ENCODE measurements at places on chromosomes 3 and 15.
A peak's percentile ranks its signal among the peaks of the same experiment; 100 is the strongest.

DNA sequence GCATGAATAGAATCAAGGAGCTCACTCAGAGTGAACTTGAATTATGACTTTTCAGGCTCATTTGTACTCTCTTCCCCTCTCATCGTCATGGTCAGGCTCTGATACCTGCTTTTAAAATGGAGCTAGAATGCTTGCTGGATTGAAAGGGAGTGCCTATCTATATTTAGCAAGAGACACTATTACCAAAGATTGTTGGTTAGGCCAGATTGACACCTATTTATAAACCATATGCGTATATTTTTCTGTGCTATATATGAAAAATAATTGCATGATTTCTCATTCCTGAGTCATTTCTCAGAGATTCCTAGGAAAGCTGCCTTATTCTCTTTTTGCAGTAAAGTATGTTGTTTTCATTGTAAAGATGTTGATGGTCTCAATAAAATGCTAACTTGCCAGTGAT, 9.6 kb downstream of the CCNDBP1 start:
- DNase-seq, result no peak

DNA sequence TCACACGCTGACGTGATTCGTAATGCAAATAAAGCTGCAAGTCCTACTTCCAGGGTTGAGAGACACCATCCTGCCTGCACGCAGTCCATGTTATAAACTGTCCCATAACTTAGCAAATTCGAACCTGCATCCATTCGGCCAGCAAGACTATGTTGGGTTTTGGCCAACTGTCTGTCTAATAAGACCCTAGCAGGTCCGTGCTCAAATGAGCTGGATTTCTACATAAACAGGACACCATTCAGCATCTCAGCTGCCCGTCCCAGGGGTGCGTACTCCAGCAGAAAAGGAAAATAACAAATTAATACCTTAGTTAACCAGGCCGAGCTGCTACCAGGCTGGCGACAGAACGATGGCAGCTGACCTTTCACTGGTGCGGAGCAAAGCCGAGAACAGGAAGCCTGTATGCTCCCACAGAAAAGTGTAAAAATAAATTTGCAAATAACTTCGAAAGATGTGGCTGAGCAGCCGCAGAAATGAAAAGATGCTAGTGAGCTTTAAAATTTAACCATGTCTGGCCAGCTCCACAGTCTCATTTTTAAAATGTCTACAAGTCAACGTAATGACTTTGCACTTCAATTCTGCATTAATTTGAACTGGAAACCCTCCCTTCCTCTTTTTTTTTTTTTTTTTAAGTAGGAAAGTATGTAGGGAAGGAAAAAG, 97.1 kb upstream of the SNRPA1 start:
- DNase-seq, result no peak

DNA sequence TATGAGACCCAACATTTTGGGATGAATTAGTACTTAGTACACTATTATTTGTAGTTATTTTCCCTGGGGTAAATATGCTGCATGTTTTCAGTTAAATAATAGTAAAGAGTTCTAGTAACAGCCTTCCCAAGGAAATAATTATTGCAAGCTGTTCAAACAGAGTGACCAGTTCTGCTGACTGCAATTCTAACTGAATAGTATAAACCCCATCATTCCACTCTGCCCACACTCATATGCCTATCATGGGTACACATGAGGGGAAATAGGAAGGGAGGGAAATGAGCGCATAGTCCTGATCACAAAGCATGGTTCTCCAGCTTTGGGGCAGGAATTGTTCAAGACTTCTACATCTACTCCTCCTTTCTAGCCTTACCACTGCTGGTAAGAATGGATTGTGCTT, 18.7 kb downstream of the UQCC5 start:
- no peak for DNase-seq

DNA sequence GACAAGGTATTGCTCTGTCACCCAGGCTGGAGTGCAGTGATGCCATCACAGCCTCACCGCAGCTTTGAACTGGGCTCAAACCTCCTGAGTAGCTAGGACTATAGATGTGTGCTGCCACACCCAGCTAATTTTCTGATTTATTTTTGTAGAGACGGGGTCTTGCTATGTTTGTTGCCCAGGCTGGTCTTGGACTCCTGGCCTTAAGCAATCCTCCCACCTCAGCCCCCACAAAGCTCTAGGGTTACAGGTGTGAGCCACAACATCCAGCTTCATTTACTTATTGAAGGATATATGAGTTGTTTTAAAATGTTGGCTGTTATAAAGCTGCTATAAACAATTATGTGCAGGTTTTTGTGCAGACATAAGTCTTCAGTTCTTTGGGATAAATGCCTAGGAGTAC, 62.2 kb downstream of the SEC22A start:
- no peak for DNase-seq

- DNase-seq, result no peak
These were observed 46.1 kb upstream of the TMCO5A start for GRCh38 chr15:37888356-37888755.

- no peak for DNase-seq
These were observed 150.3 kb downstream of the PLCL2 start for GRCh38 chr3:17035033-17035432.

DNA sequence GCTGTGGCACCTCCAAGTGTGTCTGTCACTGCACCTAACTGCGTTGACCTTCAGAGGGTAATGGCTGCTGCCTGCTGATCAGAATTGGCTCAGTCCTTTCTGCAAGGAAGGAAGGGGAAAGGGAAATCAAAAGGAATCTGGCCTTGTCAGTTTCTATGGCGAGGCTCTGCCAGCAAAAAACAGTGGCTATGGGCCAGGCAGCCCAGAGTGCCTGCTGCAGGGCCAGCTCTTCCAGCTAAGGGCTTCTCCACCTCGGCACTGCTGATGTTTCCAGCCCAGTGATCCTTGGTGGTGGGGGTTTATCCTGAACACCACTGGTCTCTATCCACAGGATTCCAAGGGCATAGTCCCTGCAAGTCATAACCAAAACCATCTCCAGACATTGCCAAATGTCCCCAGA, 184.3 kb downstream of the TJP1 start:
- no peak for DNase-seq

GRCh38 chr15:74776821-74777768, 4.8 kb upstream of the CSK start:
- peak; percentile 82 for DNase-seq

DNA sequence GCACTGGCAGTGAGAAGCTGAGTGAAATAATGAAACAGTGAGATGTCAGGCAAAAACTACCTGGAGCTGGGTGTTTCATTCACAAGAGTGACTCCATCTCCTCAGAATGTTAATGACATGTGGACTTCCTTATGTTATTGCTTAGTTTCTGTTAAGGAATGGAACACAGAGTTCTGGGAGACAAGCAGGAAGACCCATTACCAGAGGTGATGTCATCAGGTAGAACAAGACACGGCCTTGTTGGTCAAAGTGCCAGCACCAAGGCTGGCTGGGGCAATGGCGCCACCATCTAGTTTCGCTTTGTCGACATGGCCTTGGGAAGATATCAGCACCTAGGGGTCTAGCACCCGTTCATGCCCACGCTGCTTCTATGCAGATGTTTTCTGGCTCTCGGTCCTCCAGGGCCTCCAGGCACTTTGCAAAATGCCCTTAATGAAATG, 252.2 kb downstream of the FAM43A start:
- no peak for DNase-seq

GRCh38 chr3:139671863-139672646, 5.7 kb downstream of the NMNAT3 start:
- DNase-seq, result no peak

- DNase-seq, result no peak
These were observed 133.1 kb upstream of the IGSF10 start for GRCh38 chr3:151593928-151594327.

DNA sequence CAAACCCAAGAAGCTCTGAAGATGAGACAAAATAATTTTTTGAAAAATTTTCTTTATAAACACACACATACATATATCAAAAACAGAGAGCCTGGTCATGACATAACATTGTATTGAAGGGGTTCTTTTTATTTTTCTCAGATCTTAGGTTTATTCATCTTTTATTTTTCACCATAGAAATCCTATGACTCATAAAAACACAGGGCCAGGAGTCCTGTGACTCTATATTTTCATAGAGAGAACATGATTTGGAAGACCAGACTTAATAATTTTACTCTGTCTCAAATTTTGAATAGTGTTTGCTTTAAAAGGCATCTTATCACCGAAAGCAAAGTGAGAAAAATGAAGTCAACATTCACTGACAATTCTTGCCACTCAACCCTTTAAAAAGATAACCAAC, 57.7 kb downstream of the SUCNR1 start:
- no peak for DNase-seq

DNA sequence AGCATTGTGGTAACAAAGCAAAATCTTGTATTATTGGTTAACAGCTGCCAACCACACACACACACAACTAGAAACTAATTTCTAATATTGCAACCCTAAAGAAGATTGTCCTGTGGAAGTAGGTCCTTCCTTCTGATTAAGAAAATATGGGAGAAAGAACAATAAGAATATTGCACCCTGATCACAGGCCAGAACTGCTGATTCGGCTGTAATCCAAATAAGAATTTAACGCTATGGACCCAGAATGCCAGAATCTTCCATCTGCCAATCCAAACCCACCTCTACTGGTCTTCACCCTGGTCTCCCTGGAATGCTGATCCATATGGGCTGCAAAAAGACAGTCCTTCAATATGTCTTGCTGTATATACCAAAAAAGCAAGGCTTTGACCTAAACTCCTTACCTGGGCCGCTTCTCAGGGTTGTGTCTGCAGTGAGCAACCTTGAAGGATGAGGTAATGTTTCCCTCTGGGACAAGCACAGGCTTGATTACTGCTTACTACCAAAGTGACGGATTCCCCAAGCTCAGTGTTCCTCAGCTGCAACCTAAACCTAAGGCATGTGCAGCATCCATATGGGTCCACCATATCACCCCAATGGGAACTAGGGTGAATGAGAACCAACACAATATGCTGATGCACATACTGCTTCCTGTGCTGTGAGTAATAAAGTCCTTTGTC, 8.0 kb downstream of the CCDC14 start:
- DNase-seq, result no peak

DNA sequence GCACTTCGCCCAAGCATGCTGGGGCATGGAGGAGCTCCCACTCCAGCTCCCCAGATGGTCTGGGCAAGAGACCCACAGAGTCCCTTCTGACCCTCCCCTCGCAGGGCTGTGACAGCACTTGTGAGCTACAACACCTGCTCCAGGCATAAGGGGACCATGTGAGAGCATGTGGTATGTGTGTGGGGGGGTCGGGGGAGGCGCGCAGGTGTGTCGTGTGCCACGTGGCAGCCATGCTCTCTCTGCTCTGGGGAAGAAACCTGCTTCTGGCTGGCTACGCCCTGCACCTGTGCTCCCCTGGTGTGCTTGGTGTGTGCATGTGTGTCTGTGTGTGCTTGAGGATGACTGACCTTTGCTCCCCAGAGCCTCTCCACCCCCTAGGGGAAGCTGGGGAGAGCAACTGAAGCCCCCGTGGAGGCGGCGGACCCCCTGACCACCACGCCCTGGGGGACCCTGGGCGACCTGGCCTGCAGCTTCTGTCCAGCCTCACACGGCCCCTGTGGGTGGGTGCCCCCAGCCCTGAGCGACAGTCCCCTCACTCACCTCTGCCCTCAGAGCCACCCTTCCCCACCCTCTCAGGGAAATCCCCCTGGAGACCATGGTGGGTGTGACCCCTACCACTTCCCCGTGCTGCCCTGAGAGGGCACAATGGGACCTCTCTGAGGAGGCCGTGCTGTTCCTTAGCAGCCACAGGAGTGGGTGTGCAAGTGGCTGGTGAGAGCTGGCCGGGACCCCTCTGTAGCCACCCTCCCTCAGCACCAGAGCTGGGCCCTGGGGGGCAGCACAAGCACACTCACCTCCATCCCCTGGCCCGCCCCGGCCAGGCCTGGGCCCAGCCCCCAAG, 16.6 kb upstream of the SEC13 start:
- DNase-seq, result no peak

DNA sequence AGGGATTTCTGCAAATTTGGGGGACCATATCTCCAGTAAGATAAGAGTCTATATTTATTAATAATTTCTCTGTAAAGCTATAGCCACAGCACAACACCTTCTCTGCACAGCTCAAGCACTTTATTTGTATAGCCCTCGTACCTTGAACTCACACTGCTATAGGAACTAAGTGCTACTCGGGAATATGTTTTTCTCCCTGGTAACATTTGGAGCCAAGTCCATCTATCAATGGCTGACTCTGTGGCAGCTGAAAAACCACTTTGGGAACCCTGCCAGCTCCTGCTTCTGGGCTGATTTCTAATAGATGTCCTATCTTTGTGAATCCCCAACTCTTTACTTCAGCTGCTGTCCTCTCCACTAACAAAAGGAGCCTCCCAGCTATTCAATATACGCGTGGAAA, 298.5 kb downstream of the GBE1 start:
- DNase-seq, result no peak

DNA sequence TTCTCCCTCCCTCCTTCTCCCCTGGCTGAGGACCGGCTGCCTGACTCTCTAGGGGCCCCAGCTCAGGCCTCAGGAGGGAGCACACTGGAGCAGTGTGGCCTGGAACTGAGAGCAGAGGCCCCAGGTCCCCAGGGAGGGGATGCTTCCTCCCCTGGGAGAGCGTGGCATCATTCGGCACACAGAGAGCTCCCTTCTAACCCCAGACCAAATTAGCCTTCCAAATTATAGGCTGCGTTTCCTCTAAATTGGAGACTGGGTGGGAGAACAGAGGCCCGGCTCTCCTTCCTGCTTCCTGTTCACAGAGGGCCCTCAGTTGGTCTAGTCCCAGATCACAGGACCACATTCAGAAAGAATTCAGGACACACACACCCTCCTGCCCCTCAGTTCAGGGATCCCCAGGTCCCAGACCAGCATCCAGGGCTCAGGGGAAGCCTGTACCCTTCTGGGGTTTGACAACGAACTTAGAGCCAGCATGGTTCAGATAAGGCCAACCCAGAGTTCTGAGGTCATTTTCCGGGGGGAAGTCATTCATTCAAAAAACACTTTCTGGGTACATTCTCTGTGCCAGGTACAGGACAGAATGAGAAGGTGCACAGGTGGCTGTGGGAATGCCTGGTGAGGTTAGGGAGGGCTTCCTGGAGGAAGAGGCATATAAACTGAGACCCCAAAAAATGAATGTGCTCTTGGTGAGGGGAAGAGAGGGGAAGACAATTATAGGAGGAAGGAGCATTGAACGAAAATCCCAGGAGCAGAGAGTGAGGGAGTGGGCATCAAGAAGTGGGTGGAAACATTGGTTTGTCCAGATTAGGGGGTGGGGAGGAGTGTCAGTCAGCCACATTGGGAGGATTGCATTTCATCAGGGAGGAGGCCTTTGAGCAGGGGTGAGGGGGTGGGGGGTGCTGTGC, 28.4 kb upstream of the RPL29 start:
- DNase-seq, result no peak

- no peak for DNase-seq
These were observed 125.4 kb upstream of the MME start for GRCh38 chr3:154954757-154955156.

- no peak for DNase-seq
These were observed 7.6 kb downstream of the XCR1 start for GRCh38 chr3:46019707-46020106.

GRCh38 chr3:62965311-62965710, 90.1 kb upstream of the CADPS start:
- no peak for DNase-seq

- no peak for DNase-seq
These were observed 4.8 kb upstream of the RBP2 start for GRCh38 chr3:139481116-139481515.
